ENCODE measurements at places on chromosomes 5 and 9. TPM values are rescaled to one million over a fixed set of nuclear protein-coding genes. Genes with fewer than 3 reads are reported as not detected.
A peak's percentile ranks its signal among the peaks of the same experiment; 100 is the strongest.

MEGF10 gene
- not detected for total RNA-seq

RNF183 gene
- total RNA-seq, result not detected

CCDC192 gene
- total RNA-seq, result not detected

CMBL gene
- 23.3 TPM for total RNA-seq

CDH6 gene
- total RNA-seq, result 242 TPM

TEK gene
- 0.07 TPM for total RNA-seq

PCDHGA3 gene
- not detected for total RNA-seq

OSMR gene
- total RNA-seq, result 23.4 TPM

TXNDC8 gene
- total RNA-seq, result not detected

PCDHGC4 gene
- not detected for total RNA-seq

ANKRD34B gene
- total RNA-seq, result not detected

PCDHGA7 gene
- 0.07 TPM for total RNA-seq

FOXD4L5 gene
- not detected for total RNA-seq

FAM219A gene
- 7.7 TPM for total RNA-seq

FBLL1 gene
- total RNA-seq, result 0.53 TPM

TRIO gene
- total RNA-seq, result 124 TPM

PKN3 gene
- total RNA-seq, result 10.5 TPM

TTLL11 gene
- total RNA-seq, result 4.0 TPM

GRCh38 chr5:140347360-140347759 is 957 bp upstream of the HBEGF start:
- DNase-seq, result no peak

GRCh38 chr5:56540266-56540665 is 275.1 kb upstream of the MAP3K1 start:
- DNase-seq, result no peak

- DNase-seq, result no peak
Measured at GRCh38 chr9:31471010-31471409, 913.4 kb upstream of the ACO1 start.

DNA sequence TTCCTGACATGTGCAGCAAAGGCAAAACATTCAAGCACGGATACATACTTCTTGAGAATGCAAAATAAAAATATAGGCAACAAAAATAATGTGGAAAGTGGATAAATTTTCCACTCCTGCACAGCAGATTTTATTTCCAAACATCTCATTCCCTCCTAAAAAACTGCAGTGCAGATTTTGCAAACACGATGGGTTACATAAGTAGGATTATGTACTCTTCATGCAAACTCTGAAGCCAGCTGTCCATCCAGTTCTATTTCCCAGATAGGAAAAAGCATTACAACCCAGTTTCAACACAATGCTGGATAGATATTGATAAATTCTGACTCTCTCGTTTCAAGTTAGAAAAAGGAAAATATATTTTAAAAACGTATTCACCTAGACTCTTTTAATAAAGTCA is 52.7 kb upstream of the CCNG1 start:
- DNase-seq, result no peak

GRCh38 chr5:3352711-3353110 is 242.9 kb upstream of the IRX1 start:
- no peak for DNase-seq

DNA sequence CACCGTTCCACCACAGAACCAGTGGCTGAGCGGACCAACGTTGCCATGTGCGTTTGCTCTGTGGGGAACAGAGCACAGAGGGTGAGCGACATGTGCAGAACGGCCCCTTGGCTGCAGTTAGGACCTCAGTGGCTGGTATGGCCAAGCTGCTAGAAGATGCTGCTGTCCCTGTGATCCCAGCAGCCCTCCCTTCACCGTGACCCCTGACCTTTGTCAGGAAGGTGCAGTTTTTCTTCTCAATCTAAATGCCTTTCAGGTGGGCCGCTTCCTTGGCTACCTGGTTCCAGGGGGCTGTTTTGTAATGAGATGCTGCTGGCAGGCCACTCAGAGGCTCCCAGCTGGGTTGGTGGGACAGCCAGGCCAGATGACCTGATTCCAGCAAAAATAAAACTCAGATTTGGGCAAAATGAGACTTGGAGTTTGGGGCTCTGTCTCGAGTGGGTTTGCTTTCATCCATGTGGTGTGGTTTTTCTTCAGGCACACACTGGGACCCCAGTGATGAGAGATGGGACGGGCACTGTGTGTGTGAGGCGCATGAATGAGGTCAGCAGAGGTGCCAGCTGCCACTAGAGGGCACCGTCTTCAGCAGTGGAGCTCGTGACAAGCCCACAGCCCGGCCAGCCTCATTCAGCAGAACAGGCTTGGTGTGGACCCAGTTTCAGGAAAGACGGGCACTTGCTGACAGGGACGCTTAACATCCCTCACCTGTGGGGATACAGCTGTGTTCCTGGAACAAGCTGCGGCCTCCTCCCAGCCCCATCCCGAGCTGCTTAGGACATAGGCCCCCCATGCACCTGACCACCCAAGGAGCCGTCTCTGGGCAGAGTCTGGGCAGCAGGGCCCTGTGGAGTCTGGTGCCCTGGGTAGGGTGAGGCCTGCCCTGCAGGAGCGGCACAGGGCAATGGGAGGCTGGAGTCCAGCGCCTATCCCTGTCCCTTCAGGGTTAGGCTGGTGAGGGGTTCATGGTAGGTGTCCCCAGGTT is 4.1 kb downstream of the MRPS2 start:
- peak; percentile 55 for DNase-seq

DNA sequence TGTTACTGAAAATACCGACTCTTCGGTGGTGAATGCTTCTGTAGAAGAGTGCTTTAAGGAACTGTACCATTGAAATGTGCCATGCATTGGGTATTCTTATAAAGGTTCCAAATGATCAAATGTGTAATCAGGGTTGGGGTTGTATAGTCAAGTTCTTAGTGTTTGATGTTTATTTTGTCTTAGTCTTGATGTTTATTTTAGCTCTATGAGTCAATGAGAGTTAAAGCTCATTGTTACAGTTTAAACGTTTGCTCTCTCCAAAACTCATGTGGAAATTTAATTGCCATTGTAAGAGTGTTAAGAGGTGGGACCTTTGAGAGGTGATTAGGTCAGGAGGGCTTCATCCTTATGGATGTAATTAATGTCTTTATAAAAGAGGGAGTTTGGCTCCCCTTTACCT is 153.0 kb downstream of the FER start:
- DNase-seq, result no peak

GRCh38 chr5:41955432-41956024 is 30.4 kb downstream of the FBXO4 start:
- no peak for DNase-seq

DNA sequence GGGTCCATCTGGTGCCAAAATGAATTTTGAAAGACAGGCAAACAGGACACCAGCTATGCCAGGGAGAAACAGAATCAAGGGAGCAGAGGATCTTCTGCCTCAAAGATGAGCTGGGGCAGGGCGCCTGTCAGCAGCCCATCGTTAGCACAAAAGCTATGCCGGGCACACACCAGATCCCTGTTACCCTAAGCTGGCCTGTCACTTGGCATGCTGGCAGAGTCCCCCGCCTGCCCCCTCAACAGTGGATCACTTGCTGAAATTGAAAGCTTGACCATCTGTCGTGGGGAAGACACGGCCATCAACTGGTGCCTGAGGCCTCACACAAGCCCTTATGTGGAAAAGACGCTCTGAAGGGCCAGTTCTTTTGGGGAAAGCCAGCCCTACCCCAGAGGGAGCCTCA is 256.4 kb downstream of the EBF1 start:
- DNase-seq, result no peak

- no peak for DNase-seq
Measured at GRCh38 chr9:3189113-3189861, 336.5 kb downstream of the RFX3 start.

DNA sequence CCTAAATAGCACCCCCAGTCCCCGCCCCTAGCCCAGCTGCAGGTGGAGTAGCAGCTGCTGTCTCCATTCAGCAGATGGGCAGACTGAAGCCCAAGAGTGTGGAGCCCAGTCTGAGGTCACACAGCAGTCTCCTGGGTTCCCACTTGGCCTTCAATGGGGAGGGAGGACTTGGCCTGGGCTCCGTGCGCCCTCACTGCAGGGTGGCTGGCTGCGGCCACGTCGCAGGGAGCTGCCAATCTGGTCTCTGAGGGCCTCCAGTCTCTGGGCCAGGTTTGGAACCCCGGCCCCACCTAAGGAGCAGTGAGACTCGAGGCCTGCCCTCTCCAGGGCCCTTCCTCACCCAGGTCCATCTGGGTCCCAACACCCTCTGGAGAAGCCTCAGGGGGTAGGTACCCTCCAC is 7.4 kb downstream of the KIF12 start:
- DNase-seq, result no peak

GRCh38 chr9:107648153-107648715 is 158.7 kb upstream of the KLF4 start:
- DNase-seq, result no peak

- DNase-seq, result peak; percentile 52
Measured at GRCh38 chr5:18393565-18394442, 759.5 kb downstream of the TAF11L14 start.

GRCh38 chr9:24041160-24041690 is 215.2 kb upstream of the ELAVL2 start:
- no peak for DNase-seq

GRCh38 chr9:88820055-88820454 is 171.2 kb upstream of the S1PR3 start:
- no peak for DNase-seq

- no peak for DNase-seq
Measured at GRCh38 chr9:88085476-88085875, 52.8 kb downstream of the SPATA31C2 start.

GRCh38 chr5:72154076-72154756 is 46.9 kb downstream of the MAP1B start:
- no peak for DNase-seq

GRCh38 chr9:89058906-89059305 is 67.6 kb downstream of the S1PR3 start:
- DNase-seq, result no peak

DNA sequence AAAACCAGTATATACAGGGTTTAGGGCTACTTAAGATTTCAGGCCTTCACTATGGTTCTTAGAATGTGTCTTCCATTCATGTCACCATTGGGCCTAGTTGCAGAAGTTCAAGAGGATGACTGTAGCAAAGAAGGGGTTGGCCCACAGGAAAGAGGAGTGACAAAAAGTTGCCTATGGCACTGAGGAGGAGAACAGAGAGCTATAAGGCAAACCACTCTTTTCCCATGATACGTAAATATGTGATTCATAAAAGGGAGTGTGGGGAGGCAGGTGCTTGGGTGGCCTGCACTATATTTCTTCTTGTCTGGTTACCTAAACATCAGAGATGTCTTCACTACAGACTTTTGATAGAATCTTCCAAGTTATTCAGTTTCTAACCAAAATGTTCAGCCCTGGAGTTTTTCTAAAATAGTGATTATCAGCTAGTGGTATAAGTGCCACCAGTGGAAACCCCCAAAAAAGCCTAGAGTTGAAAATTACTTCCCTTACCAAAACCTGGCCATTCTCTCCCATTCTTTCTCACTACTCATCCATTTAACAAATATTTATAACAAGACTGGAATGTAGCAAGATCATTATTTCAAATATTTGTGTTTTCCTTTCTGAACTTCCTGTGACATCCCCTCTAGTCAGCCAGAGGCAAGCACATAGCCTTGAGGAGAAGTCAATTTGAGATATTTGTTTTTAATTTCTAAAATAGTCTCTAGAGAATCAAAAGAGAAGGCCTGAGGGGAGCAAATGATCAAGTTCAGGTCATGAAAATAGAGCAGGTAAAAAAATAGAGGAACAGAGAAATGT is 367.4 kb downstream of the EFNA5 start:
- DNase-seq, result no peak

DNA sequence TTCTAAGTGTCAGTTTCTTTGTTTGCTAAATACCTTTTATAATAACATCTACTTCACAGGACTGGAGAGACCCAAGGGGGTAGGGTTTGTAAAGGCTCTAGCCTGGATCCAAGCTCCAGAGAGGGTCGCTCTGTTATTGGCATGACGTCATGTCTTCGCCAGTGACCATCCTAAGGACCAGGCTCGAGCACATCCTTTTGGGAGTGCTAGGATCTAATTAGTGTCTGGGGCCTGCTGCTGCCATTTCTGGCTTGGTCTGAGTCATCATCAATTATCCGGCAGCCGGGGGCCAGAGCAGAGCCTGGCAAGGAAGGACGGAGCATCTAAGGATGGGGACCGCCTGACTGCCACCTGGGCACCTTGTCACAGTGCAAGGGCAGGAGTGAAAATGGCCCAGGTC is 153.0 kb downstream of the NSG2 start:
- DNase-seq, result no peak

- no peak for DNase-seq
Measured at GRCh38 chr5:139088024-139088423, 110.1 kb downstream of the SIL1 start.

DNA sequence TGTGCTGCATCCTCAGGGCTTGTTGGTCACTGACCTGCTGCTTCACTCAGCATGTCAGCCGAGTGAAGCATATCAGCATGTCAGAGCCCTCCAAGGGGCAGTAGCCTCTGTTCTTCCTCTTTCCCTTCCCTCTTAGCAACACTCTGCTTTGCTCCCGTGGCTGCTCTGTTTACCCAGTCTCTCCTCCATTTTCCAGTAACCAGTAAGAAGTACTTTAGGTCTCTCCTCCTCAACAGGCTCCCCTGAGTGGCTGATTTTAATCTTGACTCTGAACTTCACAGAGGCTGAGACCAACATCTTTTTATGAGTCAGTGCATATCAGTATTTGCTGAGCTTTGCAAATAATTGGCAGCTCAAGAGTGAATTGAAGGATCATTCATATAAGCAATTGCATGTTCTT is 18.6 kb upstream of the ADRB2 start:
- no peak for DNase-seq
